ENCODE measurements at places on chromosomes 1 and 21.

DNA sequence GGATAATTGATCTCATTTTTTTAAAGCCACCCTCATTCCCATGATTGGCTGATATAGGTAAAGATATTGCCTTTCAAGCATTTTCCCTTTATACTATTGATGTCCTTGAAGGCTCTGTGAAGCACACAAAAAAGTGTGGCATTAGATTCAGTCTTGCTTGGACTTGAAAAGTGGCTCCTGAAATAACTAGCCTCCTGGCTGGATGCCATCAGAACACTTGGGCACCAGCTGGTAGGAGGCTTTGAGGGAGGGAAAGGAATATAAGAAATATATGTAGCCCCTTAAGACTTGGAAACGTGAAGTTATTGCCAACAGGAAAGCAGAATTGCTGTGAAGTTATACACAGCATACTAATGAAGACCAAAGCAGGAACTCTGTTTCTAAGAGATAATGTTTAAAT is 14.1 kb downstream of the MTR start:
- peaks cover 38% of the 10 kb centered on the region for H3K36me3 ChIP-seq
- no peaks in the 10 kb centered on the region for H3K27me3 ChIP-seq

- no peak overlapping the region for H3K4me3 ChIP-seq
- peaks cover 13% of the 10 kb centered on the region for H3K27me3 ChIP-seq
- H3K4me1 ChIP-seq, result no peaks in the 10 kb centered on the region
- no peak overlapping the region for H3K27ac ChIP-seq
- no peaks in the 10 kb centered on the region for H3K36me3 ChIP-seq
These were observed 15.0 kb downstream of the RHBG start for GRCh38 chr1:156384007-156384406.

- H3K4me1 ChIP-seq, result no peaks in the 10 kb centered on the region
- no peaks in the 10 kb centered on the region for H3K36me3 ChIP-seq
- DNase-seq, result no peak
- peak overlapping the region; percentile 29 for H3K27ac ChIP-seq
- H3K27me3 ChIP-seq, result no peaks in the 10 kb centered on the region
- no peak overlapping the region for H3K4me3 ChIP-seq
These were observed 13.4 kb upstream of the MTARC2 start for GRCh38 chr1:220734571-220735326.

GRCh38 chr1:98002288-98002687 is 81.5 kb upstream of the DPYD start:
- DNase-seq, result no peak
- no peaks in the 10 kb centered on the region for H3K4me1 ChIP-seq
- no peak overlapping the region for H3K4me3 ChIP-seq

DNA sequence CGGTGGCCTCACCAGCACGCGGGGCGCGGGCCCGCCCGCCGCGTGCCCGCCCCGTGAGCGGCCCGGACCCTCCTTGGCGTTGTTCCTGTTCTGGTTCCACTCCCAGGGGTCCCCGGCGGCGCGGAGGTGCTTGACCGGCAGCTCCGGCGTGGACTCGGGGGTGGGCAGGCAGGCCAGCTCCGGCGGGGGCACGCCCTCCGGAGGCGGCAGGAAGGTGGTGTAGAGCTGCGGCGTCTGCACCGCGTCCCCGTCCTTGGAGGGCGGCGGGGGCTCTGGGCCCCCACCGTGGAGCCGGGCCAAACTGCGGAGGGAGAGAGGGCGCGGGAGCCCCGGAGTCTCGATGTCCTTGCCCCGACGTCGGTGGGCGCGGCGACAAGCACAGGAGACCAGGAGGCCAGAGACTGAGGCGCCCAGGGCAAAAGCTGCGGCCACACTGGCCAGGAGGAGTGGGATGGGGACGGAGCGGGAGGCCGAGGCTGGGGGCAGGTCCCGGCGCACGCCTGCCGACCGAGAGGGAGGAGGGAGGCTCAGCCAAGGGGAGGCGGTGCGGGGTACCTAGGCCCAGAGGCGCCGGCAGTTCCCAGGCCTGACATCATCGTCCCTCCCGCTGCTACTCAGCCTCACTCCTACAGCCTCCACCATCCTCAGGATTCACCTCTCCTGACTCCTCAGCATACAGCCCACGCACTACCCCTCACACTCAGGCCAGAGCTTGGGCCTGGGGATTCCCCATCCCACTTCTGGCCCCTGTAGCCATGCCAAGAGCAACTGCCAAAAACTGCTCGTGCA is 13.2 kb downstream of the SEMA6C start:
- no peaks in the 10 kb centered on the region for H3K27me3 ChIP-seq
- no peaks in the 10 kb centered on the region for H3K4me1 ChIP-seq
- no peaks in the 10 kb centered on the region for H3K36me3 ChIP-seq

Data from kidney (tissue), 22 donors.